ENCODE measurements at places on chromosomes 3 and 15.

GRCh38 chr15:80188251-80188650 lies 35.5 kb downstream of the FAH start:
- no peak for DNase-seq

DNA sequence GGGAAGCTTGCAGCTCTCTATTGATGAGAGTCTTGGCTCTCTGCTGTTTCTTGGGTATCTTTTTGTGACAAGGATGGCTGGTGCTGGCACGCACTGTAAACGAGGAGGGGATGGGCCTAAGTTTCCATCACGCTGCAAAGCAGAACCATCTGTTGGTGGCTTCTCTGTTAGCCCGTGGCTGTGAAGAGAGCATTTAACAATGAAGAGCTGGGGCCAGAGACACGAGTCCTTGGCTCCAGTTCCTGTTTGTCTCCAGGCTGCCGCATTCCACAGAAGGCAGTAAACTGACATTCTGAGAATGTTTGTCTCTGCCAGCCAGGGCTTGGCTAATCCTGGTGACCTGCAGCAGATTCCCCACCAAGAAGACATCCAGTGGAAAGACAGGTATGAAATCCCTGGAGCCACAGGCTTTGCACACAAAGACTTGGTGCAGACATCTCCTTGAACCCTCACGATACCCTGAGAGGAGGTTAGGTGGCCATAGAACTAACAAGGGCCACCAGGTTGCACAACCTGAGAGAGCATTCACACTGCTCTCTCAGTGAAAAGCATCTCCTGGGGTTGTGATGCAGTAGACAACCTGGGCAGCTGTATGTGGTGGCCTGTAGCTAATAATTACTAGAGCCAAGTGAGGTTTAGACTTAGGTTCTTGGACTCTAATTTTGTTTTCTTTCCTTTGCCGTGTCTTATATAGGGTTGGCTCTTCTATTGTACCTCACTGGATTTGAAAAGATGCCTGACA lies 130.9 kb downstream of the ASB7 start:
- no peak for DNase-seq

- peak; percentile 32 for DNase-seq
Observed at GRCh38 chr15:39125904-39126303, 455.0 kb upstream of the THBS1 start.

DNA sequence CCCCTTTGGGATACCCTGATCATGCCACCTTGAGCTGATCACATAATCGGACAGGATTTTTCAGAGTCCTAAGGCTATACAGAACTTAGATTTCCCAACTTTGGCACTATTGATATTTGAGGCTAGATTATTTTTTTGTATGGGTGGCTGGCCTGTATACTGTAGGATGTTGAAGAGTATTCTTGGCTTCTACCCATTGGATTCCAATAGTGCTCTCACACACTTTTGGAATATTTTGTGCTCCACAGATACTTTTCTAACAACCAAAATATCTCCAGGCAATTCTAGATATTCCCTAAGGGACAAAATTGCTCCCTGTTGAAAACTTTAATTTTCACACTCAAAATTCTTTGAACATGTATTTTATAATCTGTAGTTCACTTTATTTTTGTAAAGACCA lies 125.1 kb downstream of the ABI3BP start:
- no peak for DNase-seq

DNA sequence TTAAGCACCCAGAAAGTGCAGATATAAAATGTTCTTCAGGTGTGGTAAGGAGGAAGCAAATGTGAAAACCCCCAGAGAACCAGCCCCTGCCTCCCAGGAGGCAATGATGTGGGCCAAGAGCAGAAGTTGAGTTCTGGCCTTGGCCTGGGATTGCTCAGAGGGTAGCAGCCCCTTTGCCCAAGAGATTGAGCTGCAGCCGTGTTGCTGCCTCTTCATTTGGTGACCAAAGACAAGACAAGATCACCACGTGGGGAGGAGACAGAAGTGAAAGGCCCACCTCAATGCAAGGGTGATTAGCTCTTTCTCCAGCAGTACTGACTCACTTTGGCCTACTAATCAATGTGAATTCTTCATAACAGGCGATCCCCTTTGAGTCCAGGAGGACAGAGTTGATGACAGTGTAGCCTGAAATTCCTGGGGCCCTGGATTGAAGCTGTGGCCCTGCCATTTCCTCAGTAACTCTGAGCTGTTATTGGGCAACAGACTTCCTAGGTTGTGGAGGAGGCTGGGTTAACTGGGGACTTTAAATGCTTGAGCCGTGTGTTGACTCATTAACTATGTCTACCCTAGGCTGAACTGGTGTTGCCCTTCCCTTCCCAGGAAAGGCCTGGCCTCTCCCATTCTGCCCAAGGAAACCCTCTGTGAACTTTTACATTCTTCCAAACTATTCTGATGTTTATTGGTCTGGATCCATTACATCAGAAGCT lies 86.5 kb downstream of the ST6GAL1 start:
- peak; percentile 79 for DNase-seq

- DNase-seq, result no peak
Observed at GRCh38 chr15:80068578-80068977, 9.1 kb downstream of the ZFAND6 start.

DNA sequence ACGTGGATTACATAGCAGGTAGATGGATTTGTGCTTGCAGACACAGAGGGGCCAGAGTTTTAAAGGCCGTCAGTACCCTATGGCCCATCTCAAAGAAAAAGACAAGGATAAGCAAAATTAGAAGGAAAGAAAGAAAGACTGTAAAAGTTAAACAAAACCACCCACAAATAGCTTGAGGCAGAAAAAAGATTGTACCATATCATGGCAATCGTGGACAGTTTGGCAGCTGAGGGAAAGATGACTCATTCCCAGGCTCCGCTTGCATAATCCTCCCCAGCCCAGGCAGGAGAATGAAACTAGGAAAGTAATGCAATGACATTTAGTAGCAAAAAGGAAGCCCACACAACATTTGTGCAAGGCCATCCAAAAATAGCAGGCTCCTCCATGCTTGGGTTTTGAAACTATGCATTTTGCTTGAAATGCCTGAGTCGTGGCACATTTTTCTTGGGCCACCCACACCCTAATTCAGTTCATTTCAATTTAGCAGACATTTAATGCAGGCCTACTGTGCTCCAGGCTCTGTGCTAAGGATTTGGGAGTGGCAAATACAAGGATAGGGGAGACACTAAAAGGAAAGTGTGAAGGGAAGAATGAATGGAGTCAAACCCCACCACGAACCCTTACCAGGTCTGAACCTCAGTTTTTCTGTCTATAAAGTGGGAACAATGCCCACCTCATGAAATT lies 40.9 kb upstream of the SMAD3 start:
- DNase-seq, result no peak

Data from germinal center (tissue), 1 donor.